B cell (primary cell): ENCODE measurements at places on chromosomes 11 and 22. TPM values are rescaled to one million over a fixed set of nuclear protein-coding genes. Genes with fewer than 3 reads are reported as not detected.

Gene OR10A2
- polyA plus RNA-seq = not detected in 2 replicates

Gene IFITM1
- polyA plus RNA-seq = 70.6 and 83.7 TPM in 2 replicates

Gene SMTNL1
- not detected in 2 replicates for polyA plus RNA-seq

Gene OR5B21
- polyA plus RNA-seq = 0.10 TPM in 1 of 2 replicates, not detected in the other
